ENCODE measurements at places on chromosomes 11 and 22.

- DNase-seq = no peak
Measured at GRCh38 chr11:7220636-7221035, 31.1 kb upstream of the SYT9 start.

- no peak for DNase-seq
Measured at GRCh38 chr11:122004446-122004845, 111.6 kb downstream of the BLID start.

DNA sequence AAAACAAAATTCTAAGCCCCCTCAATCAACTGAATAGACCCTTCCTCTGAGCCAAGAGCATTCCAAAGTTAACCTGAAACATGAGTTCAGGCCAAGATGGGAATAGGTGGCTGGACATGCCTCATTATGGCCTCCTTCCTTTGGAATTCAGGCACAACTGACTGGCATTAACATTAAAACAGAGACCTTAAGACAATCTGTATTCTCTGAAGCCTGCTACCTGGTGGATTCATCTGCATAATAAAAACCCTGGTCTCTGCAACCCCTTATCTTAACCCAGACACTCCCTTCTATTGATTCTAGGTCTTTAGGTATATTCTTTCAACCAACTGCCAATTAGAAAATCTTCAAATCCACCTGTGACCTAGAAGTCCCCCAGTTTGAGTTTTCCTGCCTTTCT is 66.3 kb downstream of the JRKL start:
- DNase-seq = no peak

- DNase-seq = no peak
Measured at GRCh38 chr11:4049006-4049405, 45.6 kb upstream of the RRM1 start.

DNA sequence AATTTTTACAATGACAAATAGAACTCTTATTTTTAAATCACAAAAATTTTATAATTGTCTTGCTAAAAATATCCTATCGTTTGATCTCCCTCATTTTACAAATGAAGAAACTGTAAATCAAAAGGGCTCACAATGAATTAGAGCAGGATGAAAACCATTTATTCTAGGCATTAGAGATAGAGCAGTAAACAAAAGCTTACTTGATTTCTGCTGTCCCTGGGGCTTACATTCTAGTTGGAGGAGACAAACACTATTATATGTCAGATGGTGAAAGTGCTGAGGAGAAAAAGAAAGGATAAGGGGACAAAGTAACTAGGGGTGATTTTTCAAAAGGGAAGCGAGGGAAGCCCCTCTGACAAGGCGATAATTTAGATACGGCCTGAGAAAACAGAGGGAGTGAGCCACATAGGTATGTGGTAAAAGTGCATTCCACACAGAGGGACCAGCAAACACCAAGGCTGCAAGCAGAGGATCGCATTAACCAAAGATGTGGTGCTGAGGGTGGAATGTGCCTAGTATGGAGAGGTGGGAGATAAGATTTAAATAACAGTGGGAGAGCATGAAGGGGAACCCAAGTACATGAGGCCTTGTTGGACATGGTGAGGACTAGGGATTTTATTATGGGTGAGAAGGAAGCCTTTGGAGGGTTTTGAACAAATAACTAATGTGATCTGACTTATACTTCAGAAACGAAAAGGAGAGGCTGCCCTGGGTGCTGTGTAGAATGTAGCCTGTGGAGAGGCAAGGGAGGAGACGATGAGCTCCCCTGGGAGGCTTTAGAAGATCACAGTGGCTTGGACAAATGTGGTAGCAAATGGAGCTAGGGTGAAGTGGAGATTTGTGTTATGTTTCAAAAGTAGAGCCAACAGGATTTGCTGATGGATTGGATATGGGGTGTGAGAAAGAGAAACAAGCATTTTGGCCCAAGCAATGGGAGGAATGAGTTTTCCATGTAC is 62.1 kb downstream of the PDHX start:
- no peak for DNase-seq

DNA sequence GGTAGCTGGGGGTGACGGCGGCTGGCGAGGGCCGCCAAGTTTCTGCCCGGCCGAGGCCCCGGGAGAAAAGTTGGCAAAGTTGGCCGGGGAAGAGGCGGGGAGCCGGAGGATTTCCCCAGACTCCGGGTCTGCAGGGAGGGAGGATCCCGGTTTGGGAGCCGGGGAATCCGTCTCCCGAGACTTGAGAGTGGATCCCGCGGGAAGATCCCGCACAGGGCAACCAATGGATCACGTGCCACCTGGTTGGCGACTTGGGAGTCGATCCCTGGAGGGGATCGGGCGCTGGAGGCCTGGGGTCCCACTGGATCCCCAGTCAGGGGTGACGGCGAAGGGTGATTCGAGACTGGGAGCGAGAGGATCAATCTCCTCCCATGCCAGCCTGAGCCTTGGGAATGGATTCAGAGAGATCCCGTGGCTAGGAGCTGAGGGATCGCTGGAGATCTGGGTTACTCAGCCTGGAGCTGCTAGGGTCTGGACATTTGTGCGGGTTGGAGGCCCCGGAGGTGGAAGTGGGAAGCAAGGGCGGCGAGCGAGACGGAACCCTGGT is 394 bp downstream of the KIAA1671 start:
- DNase-seq = no peak

GRCh38 chr11:74770456-74770855 is 21.8 kb downstream of the RNF169 start:
- DNase-seq = no peak

GRCh38 chr11:44899959-44900358 is 50.7 kb downstream of the TP53I11 start:
- DNase-seq = no peak

GRCh38 chr11:76232026-76232665 is 25.8 kb upstream of the WNT11 start:
- no peak for DNase-seq
